ENCODE measurements at places on chromosomes 1 and 21.

GRCh38 chr1:21175670-21176581 is 771 bp downstream of the EIF4G3 start:
- peak; percentile 73 for DNase-seq

GRCh38 chr1:236489710-236490377 is 33.9 kb upstream of the LGALS8 start:
- peak; percentile 65 for DNase-seq

DNA sequence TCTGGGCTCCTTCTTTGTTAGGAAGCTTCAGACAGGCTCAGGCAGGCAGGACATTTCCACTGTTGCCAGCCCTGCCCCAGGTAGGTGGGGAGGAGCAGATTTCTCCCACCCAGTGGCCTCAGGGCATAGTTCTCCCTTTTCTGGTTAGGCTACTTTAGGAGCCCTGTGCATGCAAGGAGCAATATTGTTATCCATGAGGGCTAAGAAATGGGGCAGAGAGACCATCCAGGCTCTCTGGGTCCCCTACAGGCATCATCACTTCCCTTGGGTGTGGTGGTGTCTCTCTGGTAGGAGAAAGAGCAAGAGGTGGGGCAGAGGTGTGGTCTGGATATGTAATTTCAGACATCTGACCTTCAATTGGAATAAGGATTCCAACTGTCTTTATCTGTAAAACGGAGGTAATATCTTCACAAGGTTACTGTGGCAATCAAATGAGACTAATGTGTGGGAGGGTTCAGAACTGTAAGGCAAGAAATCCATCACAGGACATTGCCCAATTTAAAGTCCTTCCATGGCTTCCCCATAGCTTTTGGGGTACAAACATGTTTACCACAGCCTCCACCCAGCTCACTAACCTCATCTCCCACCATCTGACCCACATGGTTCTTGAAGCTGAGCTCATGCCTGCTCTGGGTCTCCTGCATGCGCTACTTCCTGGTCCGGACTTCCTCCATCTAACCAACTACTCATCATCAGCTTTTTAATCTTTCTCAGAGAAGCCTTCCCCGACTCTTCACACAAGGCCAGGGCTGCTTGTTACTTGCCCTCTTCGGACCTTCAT is 26.1 kb downstream of the PCAT6 start:
- no peak for DNase-seq

DNA sequence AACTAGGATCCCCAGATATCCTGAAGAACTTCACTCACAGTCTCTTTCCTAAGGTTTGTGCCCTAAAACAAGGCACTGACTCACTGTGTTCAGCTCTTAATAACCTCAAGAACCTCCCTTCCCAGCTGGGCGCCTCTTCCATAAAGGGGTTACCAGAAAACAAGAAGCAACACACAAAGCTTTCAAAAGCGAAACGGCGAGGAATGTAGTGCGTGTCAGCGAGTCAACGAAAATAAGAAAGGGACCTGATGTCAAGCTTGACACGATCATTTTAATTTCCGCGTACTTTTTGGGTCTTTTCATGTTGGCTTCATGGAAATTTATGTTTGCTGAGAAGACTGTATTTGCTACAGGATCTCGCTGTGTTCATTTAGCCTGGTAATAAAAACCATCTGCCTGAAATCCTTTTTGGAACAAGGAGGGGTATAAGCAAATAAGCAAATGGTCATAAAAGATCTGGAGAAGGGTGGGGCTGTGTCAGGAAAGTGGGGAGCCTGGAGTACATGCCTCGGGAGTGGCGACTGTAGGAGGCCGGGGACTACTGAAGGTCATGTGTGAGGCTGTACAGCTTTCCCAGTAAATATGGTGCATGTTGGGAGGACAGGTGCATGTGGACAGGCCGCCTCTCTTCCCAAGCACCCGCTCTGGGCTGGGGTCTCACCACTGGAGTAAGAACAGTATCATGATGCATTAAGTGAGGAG is 11.4 kb upstream of the CLDN14 start:
- DNase-seq, result no peak

- no peak for DNase-seq
These were observed 1.4 kb upstream of the NVL start for GRCh38 chr1:224331326-224331725.

GRCh38 chr1:78553859-78554258 is 63.1 kb downstream of the PTGFR start:
- DNase-seq, result no peak

GRCh38 chr1:26959722-26960624 is at the start of gene KDF1:
Gene KDF1, minus strand, starts transcription at chr1:26960468. Its CDS starts 8,088 bp downstream, at chr1:26952380.
- peak; percentile 82 for DNase-seq

DNA sequence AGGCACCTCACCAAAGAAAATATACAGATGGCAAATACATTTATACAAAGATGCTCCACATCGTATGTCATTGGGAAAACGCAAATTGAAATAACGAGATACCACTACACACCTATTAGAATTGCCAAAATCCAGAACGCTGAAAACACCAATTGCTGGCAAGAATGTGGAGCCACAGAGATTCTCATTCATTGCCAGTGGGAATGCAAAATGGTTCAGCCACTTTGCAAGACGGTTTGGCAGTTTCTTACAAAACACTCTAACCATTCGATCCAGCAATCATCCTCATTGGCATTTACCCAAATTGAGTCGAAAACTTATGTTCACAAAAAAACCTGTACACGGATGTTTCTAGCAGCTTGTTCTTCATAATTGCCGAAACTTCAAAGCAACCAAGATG is 223.3 kb upstream of the GREM2 start:
- DNase-seq, result no peak

GRCh38 chr1:145884675-145885074 is 991 bp downstream of the ANKRD35 start:
- no peak for DNase-seq

GRCh38 chr1:202165942-202166843 is 5.8 kb upstream of the PTPN7 start:
- DNase-seq, result no peak

GRCh38 chr1:184480736-184481135 is 93.9 kb downstream of the C1orf21 start:
- DNase-seq, result no peak

- no peak for DNase-seq
These were observed 160.8 kb upstream of the SAMSN1 start for GRCh38 chr21:14706712-14707510.

DNA sequence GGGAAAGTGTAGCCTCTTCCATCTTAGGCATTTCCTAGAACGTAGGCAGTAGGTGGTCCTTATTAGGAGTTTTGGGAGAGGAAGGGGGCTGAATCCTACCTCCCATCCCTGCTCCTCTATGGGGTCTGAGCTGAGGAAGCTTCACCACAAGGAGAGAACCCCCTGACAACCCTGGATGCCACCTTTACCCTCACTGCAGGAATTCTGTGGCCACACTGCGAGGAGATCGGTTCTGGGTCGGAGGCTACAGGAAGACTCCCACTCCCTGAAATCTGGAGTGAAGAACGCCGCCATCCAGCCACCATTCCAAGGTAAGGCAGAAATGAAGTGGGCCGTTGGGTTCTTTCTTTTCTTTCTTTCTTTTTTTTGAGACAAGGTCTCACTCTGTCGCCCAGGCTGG is 1.5 kb downstream of the MX1 start:
- DNase-seq, result no peak

DNA sequence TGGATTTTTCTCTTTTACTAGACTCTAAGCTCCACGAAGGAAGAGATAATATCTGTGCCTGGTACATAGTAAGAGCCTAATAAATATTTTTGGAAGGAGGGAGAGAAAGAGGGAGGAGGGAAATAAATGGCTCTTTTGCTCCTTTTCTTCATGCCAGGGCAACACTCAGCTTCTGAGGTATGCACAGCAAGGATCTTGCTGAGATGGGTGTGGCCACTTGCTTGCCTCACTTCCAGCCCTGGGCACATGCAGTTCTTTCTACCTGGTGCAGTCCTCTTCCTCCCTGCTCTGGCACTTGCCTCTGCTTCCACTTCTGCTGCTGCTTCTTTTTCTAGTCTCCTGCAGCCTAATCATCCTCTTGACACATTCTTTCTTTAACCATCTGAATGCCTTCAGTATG is 148.1 kb downstream of the FGGY start:
- no peak for DNase-seq

Data from B cell (primary cell).